NCI-H1694 treated with DMSO at 0.1 percent for 48 hours (cell line): ENCODE measurements at places on chromosomes 1 and 21.
A peak's percentile ranks its signal among the peaks of the same experiment; 100 is the strongest.

- no peak for DNase-seq
These were observed 2.7 kb downstream of the STUM start for GRCh38 chr1:226551299-226551698.

- no peak for DNase-seq
These were observed 395.1 kb upstream of the VAMP3 start for GRCh38 chr1:7375781-7376660.

- peak; percentile 58 for DNase-seq
These were observed 2.1 kb upstream of the PEX10 start for GRCh38 chr1:2414297-2414958.

- DNase-seq: no peak
These were observed 4.6 kb downstream of the LMX1A start for GRCh38 chr1:165351863-165352441.

DNA sequence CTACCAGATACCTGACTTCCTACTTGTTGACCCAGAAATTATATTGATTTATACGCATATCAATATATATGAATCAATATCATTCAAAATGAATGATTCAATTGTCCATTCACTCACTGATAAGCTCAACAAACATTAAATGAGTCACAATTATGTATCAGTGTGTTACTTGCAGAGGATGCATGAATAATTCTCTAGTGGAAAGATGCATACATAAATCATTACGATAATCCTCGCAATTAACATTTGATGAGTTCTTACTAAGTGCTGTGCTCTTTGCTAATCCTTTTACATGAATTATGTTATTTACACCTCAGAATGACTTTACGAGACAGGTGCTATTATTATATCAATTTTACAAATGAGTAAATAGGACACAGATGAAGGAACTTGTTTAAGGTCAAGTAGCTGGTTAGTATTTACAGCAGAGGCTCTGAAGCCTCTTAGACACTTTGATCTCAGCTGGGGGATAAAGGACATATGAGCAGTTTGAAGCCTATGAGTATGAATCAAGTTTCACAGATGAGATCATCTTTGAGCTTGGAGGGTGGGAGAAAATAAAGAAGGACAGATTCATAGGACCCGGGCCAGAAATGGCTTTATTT is 112.8 kb upstream of the ADAMTS5 start:
- no peak for DNase-seq

GRCh38 chr1:21331752-21332478 is 41.7 kb upstream of the ECE1 start:
- no peak for DNase-seq

- DNase-seq: no peak
These were observed 29.3 kb downstream of the IFNGR2 start for GRCh38 chr21:33432496-33432895.

GRCh38 chr21:42299324-42300044 is 15.7 kb downstream of the TFF3 start:
- no peak for DNase-seq

DNA sequence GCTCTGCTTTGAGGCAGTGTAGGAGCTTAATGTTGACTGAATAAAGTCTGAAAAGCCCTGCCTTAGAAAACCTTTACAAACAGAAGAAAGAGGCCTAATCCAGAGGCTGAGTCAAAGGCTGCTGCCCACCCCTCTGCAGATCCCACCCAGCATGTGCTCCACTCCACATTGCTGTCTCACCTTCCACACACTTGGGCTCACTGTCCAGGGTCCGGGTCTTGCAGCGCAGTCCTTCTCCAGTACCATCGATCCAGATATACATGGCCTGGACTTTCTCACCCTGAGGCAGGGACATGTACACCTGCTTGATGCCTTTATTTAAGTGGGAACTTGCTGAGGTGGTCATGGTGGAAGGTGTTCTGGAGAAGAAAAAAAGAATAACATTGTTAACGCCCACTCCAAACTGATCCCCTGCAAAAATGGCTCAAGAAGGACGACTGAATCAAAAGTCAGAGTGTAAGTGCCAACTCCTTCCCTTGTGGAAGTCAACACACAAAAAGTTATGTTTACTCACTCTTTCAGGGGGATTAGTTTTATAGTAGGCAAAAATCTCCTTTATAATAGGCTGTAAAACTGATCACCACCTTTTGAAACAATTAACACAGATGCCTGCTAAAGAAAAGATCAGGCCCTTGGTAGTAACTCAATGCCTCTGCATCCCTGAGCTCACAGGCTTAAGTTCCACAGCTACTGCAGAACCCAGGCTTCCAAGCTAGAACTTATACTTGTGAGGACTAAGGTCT is 3.0 kb downstream of the GLUL start:
- DNase-seq: no peak

- DNase-seq: no peak
These were observed 9.9 kb upstream of the GPR161 start for GRCh38 chr1:168146626-168147025.

DNA sequence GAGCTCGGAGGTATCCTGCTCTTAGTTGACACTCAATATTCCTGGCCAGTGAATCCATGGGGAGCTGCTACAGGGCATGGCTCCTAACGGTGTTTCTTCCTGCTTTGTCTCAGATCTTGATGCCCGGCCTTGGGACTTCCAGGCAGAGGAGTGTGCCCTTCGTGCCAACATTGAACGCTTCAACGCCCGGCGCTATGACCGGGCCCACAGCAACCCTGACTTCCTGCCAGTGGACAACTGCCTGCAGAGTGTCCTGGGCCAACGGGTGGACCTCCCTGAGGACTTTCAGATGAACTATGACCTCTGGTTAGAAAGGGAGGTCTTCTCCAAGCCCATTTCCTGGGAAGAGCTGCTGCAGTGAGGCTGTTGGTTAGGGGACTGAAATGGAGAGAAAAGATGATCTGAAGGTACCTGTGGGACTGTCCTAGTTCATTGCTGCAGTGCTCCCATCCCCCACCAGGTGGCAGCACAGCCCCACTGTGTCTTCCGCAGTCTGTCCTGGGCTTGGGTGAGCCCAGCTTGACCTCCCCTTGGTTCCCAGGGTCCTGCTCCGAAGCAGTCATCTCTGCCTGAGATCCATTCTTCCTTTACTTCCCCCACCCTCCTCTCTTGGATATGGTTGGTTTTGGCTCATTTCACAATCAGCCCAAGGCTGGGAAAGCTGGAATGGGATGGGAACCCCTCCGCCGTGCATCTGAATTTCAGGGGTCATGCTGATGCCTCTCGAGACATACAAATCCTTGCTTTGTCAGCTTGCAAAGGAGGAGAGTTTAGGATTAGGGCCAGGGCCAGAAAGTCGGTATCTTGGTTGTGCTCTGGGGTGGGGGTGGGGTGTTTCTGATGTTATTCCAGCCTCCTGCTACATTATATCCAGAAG is 16.7 kb downstream of the ALX3 start:
- DNase-seq: peak; percentile 13

GRCh38 chr1:65795311-65795710 is 2.6 kb downstream of the PDE4B start:
- DNase-seq: no peak

GRCh38 chr1:168673974-168674683 is 54.9 kb downstream of the DPT start:
- DNase-seq: no peak

DNA sequence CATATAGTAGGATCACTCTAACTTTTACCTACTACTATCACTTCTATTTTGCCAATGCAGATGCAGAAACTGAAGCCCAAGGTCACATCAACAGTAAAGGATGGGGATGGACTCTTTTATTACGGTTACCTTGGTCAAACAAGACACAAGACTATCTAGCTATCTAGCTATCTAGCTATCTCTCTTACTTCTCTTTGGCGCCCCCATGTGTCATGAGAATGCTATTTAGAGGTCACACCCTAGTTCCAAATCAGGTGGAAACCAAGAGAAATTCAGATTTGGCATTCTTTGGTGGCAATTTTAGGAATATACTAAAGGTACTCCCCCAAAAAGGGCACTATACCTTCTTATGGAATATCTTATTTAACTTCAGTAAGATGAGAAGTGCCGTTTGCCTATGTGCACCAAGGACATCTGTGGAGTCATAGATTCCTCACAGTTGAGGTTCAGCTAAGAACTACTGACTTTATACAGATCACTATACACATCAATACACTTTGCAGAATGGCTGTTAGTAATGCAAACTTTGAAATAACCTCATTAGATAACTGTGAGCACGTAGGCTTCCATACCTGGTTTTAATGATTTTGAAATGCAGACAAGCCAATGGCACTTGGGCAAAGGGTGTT is 6.7 kb downstream of the ZNF648 start:
- peak; percentile 32 for DNase-seq

- no peak for DNase-seq
These were observed 7.6 kb upstream of the HSPG2 start for GRCh38 chr1:21944733-21945073.

DNA sequence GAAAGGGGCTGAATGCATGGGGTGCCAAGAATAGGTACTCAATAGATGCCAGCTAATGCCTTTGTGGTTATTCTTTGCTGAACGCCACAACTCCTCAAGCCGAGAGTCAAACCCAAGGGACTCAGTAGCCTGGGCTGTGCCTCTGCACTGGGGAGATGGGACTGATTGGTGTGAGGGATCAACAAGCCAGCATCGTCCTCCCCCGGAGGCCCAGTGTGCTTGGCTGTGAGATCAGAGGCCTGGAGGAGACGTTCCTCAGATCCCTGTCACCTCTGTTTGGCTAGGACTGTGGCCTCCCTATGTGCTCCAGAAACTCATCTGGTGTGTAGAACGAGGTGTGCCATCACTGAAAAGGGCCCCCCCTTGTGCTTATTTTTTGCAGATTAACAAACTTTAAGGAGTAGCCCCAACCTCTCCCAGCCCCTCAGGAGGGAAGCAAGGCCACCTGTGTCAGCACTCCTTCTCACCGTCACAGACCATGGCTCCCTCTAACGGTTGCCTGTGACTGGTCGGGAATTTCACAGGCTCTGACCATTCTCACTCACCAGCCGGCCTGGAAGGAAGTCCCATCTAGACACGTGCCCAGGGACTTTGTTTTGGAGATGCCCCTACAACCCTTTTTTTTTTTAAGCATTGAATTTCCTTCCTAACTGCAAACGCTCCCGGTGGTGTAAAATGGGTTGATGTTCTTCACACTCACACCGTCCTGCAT is 194.0 kb upstream of the VAMP3 start:
- no peak for DNase-seq

DNA sequence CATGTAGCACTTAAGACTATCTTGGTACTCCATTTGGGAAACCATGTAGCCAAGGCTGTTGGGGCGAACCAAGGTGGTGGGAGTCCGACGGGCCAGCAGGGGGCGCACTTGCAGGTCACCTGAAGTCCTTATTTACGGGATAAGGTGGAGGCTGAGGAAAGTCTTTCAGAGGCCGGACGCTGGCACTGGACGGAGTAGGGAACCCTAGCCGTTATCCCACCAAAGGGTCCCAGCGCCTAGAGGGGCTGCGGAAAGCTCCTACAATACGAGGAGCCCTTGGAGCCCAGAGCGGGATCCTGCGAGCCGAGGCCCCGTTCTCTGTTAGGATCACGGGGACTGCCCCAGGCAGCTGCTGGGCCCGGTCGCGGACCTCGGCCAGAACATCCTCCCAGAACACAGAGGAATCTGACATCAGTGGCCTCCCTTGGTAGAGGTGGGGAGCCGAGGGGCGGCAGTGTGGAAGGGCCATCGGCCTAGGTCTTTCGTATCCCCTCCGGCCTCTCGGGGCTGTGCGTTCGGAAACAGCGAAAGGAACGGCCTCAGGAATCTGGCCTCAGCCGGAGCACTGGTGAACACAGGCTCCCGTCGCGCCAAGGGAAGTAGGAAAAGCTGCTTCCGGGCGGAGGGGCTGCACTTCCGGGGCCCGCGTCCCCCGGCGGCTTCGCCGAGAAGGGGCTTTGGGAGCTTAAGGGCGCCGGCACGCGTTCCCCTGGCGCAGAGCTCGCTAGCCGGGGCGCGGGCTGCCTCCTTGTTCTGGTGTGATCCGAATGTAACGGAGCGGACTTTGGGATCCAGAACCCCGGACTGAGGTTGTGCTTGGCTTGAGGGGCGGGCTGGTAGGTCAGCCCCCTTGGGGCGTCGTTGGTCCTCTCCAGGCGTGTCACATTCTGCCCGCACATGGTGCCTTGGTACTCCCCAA is 29.9 kb upstream of the RPTN start:
- peak; percentile 7 for DNase-seq

- peak; percentile 23 for DNase-seq
These were observed 15.5 kb downstream of the MAP3K7CL start for GRCh38 chr21:29145852-29146453.

DNA sequence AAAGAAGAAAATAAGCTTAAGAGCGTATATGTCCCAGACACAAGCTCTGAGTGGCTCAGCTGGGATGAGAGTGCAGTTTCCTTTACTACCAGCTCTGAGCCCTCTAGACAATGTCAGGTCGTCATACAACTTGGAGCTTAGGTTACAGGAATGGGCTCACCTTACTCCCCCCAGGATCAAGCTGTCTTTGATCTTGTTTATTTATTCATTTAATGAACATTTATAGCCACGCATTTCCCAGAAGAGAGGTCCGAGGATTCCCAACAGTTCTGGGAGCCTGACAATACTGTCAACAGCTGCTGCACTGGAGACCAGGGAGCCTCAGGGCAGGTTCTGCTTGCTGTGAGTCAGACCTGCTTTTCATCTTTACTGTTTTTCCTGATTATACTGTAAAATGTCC is 378.9 kb downstream of the PLPP3 start:
- peak; percentile 3 for DNase-seq

GRCh38 chr1:112618114-112618720 is 724 bp downstream of the ST7L start:
- DNase-seq: no peak

GRCh38 chr1:93078203-93078602 is 880 bp upstream of the MTF2 start:
- DNase-seq: no peak

DNA sequence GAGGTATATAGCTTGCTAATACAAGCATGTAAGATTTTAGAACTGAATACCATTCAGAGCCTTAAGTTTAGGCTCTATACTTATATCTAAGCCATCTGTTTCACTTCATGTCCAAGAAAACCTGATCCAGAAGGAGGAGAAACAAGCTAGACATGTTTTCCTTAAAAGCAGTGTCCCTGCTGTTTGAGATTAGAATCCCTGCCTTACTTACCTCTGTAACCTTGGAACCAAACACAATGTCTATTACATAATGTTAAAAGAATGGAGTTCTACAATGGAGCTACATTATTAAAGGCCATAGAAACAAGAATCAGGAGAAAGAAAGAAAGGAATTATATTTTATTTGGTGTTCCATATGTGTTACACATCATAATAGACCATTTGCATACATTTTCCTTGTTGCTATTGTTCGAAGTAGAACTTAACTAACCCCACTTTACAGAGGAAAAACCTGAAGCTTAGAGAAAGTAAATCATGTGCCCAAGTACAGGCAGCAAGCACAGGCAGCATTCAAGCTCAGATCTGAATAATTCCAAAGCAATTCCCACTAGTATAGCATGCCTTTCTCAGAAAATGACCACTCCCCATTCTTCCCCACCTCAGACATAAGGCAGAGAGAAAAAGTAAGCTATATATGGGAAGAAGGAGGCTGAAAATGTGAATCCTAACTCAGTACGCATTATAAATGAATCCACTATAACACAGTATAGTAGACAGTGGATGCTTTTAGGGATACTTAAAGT is 380.1 kb upstream of the SPAG17 start:
- DNase-seq: no peak
